Left ventricle myocardium inferior (tissue), 1 donor: ENCODE measurements at places on chromosomes 6 and 20. TPM values are rescaled to one million over a fixed set of nuclear protein-coding genes. Genes with fewer than 3 reads are reported as not detected.

The RIPPLY2 gene
- total RNA-seq: not detected

The SLC22A7 gene
- not detected for total RNA-seq

The PRR18 gene
- total RNA-seq: not detected

The GINS1 gene
- 0.41 TPM for total RNA-seq

The SLC17A9 gene
- total RNA-seq: 0.47 TPM

The TP53TG5 gene
- 0.80 TPM for total RNA-seq

The TRIM15 gene
- total RNA-seq: not detected

The BCAS1 gene
- total RNA-seq: not detected

The HLA-G gene
- total RNA-seq: not detected
